MV-4-11 (cell line): ENCODE measurements at places on chromosomes 11 and 22.

DNA sequence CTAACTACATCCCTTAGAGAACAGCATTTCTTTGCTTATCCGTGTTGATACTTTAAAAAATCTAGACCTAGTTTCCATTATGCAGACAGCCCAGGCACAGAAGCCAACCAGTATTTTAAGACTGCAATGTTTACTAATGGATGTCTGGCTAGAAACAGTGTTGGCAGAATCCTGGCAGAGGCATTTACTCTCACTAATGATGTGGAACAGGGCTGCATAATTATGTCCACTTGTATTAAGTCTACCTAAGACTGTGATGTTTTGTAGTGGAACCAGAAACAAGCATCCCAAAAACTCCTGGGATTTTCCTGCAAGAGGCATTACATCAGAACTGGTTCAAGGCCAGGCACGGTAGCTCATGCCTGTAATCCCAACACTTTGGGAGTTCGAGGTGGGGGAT lies 50.2 kb upstream of the PICALM start:
- no peak for DNase-seq

GRCh38 chr11:72823105-72823804 lies 9.0 kb downstream of the ATG16L2 start:
- DNase-seq = no peak

DNA sequence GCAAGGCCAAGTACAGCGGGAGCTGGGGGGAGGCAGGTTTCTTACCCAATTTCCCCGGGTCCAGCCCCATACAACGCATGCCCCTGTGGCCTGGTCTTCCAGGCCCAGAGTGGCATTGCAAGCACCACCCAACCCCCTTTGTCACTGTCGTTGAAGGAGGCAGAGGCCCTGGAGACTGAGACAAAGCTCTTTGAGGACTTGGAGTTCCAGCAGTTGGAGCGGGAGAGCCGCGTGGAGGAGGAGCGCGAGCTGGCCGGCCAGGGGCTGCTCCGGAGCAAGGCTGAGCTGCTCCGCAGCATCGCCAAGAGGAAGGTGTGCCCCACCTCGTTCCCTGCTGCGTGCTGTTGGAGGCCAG lies 27.8 kb downstream of the PHLDB1 start:
- no peak for DNase-seq

DNA sequence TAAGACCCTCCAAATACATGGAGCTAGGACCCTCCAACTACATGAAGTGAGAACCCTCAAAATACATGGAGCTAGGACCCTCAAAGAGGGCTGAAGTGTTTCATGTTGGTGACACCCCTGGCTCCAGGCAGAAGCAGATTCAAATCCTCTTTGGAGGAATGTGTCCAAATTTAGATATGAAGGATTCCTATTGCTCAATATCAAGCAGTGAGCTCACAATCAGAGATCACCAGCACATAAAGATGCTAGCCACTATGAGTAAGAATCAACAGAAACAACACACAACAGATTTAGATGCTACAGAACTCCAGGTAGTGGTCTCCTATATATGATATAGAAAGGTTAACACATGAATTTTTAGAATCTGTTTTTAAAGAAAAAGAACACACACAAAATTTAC lies 11.2 kb upstream of the RAB3IL1 start:
- no peak for DNase-seq

GRCh38 chr22:35400501-35400790 lies 506 bp downstream of the MCM5 start:
- DNase-seq = no peak

DNA sequence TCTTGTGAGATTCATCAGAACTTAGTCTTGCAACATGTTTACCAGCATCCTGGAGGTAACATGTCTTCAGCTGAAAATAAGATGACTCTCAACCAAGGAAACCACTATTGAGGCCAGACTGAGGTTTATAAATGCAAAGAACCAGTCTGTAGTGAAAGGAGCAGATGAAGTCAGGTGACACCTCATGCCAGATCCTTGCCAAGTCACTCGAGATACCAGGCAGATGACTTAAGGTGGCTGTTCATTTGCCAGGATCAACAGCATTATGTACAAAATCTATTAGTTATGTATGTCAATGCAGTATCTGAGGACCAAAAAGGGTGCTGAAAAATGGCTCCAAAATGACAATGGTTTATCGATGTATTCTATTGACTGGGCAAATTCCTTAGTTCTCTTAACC lies 100.0 kb upstream of the SOX6 start:
- DNase-seq = no peak

DNA sequence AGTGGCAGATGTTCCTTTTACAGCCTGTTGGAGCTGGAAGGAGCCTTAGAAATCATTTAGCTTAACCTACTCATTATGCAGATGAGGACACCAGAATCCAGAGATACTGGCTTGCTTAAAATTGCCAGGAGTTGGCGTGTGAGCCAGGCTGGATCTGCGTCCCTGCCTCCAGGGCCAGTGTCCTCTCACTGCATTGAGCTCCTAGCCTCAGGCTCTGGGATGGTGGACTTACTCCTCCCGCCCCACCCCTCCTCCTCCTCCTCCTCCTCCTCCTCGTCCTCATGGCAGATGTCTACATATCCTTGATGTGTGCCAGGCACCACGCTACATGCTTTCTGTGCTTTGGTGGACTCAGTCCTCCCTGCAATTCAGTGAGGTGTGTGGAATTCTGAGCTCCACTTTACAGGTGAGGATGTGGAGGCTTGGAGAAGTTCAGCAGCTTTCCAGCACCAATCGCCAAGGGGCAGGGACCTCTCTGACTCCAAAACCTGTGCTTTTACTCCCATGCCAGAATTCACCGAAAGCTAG lies 24.1 kb downstream of the ADAMTS15 start:
- no peak for DNase-seq

GRCh38 chr11:43278193-43278956 lies 33.4 kb upstream of the API5 start:
- peak; percentile 9 for DNase-seq

DNA sequence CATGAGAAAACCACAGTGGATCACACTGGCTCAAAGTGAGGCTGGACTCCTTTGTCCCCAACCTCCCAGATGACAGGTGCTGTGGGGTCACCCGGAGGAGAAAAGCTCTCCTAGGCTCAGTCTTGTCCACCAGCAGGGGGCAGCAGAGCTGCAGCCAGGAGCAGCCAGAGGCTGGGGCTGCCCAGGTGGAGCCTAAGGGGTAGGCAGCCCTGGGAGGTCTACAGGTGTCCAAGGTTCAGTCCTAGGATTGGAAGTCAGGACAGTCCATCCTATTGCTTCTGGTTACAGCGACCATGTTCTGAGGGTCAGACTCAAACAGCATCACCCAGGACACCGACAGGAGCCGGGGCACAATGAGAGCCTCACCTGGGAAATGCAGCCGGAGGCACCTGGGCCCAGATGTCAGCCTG lies 77.6 kb upstream of the IGLL5 start:
- DNase-seq = peak; percentile 19

DNA sequence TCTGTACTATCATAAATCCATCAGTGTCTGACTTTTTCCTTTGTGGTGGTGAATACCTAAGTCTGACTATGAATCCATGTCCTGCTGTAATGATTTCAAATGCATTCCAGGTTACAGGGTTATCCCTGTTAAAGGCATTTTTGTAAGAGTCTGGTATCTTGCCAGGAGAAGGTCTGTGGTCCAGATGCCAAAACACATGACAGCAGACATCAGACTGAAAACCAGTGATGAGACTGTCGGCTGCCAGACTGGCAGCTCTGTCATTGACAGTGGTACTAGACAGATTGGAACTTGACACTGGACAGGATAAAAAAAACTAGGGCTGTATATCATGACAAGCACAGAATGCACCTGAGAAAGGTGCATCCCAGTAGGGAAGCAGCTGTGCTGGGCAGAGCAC lies 301.8 kb upstream of the FAT3 start:
- DNase-seq = no peak

DNA sequence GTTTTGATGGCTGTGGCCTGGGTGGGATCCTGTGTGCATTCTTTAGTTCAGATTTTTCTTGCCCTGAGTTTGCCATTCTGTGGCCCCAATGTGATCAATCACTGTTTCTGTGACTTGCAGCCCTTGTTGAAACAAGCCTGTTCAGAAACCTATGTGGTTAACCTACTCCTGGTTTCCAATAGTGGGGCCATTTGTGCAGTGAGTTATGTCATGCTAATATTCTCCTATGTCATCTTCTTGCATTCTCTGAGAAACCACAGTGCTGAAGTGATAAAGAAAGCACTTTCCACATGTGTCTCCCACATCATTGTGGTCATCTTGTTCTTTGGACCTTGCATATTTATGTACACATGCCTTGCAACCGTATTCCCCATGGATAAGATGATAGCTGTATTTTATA lies 620 bp downstream of the OR4C16 start:
- no peak for DNase-seq

GRCh38 chr11:134716582-134716981 lies 304.5 kb upstream of the B3GAT1 start:
- DNase-seq = no peak

GRCh38 chr11:68924073-68924925 lies 20.6 kb downstream of the IGHMBP2 start:
- no peak for DNase-seq

GRCh38 chr11:121766991-121767390 lies 314.2 kb upstream of the SORL1-AS1 start:
- DNase-seq = no peak

GRCh38 chr11:38791346-38791961 lies 2193.4 kb upstream of the RAG2 start:
- DNase-seq = peak; percentile 70

DNA sequence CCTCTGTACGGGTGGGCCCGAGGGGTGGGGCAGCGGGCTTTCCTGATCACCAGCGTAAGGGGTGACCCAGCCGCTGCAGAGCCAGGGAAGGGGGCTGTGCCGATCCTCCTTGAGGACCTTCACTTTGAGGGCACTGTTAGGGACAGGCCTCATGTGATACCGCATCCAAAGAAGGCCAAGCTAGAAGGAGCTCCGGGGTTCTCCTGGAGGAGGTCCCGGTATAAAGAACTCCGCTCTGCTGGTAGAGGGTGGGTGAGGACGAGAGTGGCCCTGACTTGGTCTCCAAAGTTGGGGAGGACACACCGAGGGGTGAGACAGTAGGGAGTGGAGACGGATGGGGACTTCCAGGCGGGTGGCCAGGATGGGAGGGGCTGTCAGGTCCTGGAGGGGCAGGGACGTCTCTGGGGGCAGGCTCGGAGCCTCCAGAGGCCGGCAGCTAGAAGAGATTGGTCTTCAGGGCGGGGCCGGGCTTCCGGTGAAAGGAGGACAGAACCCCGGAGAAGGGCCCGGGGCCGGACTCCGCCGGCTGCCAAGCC lies 4.6 kb downstream of the PHOX2A start:
- DNase-seq = no peak

GRCh38 chr22:26502688-26503561 lies 9.3 kb downstream of the TFIP11 start:
- peak; percentile 90 for DNase-seq

- no peak for DNase-seq
Observed at GRCh38 chr11:110525883-110526282, 96.1 kb downstream of the FDX1 start.

DNA sequence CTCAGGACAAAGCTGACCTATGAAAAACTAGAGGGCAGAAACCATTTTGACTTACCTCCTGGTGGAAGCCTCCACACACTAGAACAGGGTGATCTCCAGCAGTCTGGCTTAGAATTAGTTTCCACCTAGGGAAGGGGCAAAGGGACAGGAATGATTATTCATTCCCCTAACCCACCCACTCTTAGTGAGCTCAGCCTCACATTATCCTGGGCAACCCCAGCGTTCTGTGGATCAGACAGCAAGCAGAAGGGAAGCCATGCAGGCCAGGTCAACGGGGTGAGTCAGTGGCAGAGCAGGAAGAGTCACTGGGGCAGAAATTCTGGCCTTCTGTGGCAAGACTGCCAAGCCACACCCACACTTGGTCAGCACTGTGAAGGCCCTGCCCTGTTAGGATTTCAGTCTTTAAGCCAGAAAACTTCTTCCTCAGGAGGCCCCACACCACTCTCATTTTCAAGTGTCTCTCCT lies 10.5 kb downstream of the NUMA1 start:
- DNase-seq = peak; percentile 93

DNA sequence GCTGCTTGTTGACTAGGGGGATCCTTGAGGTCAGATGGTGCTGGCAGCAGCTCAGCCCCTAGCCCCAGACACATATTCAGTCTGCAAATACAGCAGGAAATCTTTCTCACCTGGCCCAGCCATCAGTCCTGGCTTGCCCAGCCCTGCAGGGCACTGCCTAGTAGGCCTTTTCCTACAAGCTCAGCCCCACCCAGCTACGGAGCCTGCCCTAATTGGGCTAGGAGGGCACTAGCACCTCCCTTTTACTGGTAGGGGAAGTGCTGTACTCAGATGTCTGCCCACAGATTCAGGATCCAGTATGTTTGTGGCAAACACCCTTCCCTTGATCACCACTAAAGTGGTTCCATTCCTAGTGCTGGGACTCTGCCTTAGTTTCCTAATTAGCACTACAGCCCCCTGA lies 257.1 kb upstream of the CADM1 start:
- peak; percentile 76 for DNase-seq

- DNase-seq = peak; percentile 7
Observed at GRCh38 chr22:22770280-22770871, 117.2 kb upstream of the IGLL5 start.

DNA sequence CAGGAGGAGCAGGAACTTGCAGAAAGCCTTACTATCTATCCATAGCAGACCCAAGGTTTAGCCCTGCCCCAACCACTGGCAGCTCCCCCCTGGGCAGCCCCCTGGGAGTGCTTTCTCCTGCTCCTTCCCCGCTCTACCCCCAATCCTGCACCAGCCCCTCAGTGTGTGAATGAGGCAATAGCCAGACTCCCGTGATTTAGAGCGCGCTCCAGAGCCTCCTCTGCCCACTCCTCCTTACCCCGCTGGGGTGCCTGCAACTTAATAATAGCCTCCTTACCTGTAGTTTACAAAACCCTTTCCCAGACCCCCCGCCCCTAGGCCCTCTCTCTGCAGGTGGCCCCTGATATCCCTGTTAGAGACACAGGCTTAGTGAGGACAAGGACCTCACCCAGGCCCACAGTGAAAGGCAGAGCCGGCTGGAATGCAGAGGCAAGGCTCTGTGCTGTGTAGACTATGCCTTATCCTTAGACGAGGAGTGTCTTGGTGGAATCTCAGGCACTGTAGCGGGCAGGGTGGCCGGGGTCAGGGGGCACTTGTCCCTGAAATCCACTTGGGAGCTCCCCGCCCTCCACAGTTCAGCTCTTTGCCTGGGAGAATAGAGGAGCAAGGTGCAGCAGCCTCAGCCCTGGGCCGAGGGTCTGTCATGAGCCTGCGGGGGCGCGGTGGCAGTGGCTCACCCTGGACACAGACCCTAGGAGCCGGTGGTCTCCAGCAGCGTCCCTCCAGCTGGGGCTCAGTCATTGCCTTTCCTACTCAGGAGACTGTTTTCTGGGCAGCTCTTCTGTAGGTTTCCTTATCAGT lies 4.3 kb upstream of the CARNS1 start:
- DNase-seq = no peak

GRCh38 chr11:57386178-57386940 lies 4.1 kb downstream of the PRG2 start:
- no peak for DNase-seq

GRCh38 chr22:29483254-29483653 lies 3.2 kb downstream of the NEFH start:
- no peak for DNase-seq

DNA sequence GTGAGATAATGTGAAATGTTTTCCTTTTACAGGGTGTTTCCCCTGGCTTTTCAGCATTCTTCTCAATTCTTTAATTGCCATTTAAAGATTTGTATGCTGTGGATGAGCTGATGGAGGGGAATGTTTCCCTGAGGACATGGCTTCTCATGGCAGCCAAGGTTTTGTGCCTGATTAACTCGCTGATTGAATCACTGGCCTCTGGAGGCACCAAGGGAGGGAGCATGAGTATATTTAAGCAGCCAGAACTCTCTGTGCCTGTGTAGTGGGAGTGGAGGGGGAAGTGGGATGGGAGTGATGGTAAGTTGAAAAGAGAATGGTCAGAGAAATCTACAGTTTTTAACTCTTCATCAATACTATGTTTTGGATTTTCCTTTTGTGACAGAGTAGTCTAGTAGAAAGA lies 88.7 kb downstream of the STIM1 start:
- no peak for DNase-seq
